ENCODE measurements at places on chromosomes 6 and 20.

DNA sequence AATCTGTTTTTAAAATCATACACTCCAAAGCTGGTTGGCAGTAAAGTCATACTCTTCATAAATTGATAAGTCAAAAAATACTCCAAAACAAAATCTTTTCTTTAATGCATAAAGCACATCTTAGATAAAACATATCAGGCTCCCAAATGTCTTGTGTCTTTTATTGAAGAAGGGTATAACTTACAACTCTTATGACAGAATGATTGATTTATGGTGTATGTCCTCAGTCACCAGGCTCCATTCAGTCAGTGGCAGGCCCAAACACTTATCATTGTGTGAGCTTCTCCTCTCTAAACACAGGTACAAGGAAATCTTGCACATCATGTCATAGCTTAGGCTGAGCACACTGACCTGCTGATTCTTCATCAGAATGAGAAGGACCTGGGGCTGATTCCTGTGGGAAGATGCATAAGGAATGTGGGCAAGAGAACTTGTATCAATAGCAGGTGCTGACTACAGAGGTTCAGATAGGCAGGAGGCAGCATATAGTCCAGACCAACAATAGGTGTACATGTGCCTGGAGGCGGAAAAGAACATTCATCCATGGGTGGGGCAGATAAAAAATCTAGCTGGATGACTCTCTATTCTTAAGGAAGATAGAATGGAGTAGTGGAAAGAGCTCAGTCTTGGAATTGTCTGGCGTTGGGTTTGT lies 1.9 kb downstream of the CALHM5 start:
- peaks cover 16% of the 10 kb centered on the region for H3K4me1 ChIP-seq
- H3K27me3 ChIP-seq: no peaks in the 10 kb centered on the region
- DNase-seq: no peak
- H3K36me3 ChIP-seq: peaks cover 6% of the 10 kb centered on the region
- peak overlapping the region; percentile 77 for H3K27ac ChIP-seq
- H3K4me3 ChIP-seq: peak overlapping the region; percentile 45

DNA sequence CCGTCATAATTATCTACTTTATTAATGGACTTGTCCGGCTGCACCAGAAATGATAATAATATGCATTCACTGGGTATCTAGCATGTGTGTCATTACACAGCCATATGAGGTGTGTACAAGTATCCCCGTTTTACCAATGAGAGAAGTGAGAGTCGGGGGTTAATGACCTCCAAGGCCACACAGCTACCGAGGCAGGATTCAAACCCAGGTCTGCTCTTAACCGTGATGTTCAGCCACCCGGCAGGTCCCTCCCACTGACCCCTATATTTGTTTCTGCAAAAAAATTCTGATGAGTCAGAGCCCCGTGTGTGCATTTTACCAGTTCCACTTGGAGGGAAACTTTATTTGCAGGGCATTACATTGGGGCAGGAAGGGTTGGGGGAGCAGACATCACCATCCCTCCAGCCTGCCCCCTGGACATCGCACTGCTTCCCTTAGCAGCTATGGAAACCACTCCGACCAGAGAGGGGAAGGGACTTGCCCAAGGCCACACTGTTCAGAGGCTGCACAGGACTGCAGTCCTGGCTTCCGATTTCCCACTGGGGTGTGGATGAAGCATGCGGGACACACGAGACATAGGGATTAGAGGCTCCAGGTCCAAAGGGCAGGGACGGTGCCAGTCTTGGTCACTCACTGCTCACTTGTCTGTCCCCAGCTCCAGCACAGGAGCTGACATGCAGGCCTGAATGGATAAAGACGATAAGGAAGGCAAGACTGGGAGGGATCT lies 10.1 kb upstream of the SRC start:
- no peak overlapping the region for H3K4me3 ChIP-seq
- H3K36me3 ChIP-seq: no peaks in the 10 kb centered on the region
- DNase-seq: no peak
- peak overlapping the region; percentile 61 for H3K27ac ChIP-seq
- no peaks in the 10 kb centered on the region for H3K27me3 ChIP-seq

- peaks cover 25% of the 10 kb centered on the region for H3K27me3 ChIP-seq
- H3K4me1 ChIP-seq: no peaks in the 10 kb centered on the region
- no peak for DNase-seq
- H3K4me3 ChIP-seq: no peak overlapping the region
Observed at GRCh38 chr20:24617080-24617432, 147.6 kb downstream of the SYNDIG1 start.

GRCh38 chr6:12229332-12229731 lies 60.8 kb upstream of the EDN1 start:
- H3K27ac ChIP-seq: no peak overlapping the region
- no peak overlapping the region for H3K4me3 ChIP-seq
- peaks cover 17% of the 10 kb centered on the region for H3K4me1 ChIP-seq
- no peaks in the 10 kb centered on the region for H3K36me3 ChIP-seq

DNA sequence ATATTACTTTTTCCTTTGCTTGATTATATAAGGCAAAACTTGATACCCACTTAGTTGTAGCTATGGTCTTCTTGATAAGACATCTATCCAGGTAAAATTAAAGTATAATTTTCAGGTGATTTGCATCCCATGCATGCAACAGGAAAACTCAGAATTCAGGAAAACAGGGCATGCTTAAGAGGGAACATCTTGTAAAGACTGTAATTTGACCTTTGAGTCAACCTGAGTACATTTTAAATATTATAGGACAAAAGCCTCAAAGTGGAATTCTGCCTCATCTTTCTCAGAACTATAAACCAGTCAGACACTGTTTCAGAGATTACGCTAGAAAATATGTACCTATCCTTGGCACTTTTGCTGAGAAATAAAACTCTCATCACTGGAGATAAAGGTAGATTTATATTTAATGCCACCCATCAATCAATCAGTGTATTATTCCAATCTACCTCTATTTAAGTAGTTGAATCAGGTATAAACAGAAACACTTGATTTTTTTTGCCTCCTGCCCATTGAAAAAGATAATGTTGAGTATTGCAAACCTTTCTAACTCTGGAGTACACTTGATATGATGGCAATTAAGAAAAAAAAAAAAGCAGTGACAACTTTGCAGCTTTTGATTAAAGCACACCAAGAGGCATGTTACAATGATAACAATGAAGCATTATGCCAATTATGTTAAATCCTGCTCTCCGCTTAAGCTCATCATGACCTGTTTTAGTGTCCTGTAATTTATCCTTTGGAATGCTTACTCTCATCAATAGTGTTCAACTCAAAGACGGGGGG lies 2.8 kb downstream of the CITED2 start:
- H3K27me3 ChIP-seq: no peaks in the 10 kb centered on the region
- H3K4me1 ChIP-seq: peaks cover 44% of the 10 kb centered on the region
- peak overlapping the region; percentile 99 for H3K27ac ChIP-seq
- H3K4me3 ChIP-seq: peak overlapping the region; percentile 93
- DNase-seq: no peak

DNA sequence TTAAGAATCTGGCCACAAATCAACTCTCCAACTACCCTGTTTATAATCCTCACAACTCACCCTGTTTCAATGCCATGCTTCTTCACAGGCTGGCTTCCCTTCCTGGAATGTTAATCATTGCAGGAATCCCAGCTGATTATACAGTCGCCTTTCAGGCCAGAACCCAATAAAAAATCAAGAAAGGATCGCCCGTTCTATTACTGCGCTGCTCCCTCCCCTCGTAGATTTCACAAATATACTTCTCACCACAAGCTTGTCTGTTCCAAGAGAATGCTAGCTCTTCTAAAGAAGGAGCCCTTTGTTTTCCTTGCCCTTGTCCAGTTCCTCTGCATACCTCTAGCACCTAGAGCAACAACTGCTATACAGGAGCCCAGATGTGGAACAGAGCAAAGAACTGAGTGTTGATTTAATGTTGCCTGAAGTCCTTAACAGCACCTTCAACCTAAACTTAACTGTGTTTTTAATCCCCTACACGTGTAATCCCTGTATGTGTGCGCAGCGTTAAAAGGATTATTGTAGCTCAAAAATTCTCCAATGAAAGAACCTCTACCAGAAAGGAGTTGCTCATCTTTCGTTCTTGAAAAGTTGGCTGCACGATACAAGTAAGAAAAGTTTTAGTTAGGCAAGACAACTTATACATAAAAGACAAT lies 988 bp downstream of the ECHDC1 start:
- peaks cover 67% of the 10 kb centered on the region for H3K4me1 ChIP-seq
- H3K27me3 ChIP-seq: no peaks in the 10 kb centered on the region
- no peaks in the 10 kb centered on the region for H3K36me3 ChIP-seq

- peak overlapping the region; percentile 21 for H3K27ac ChIP-seq
- no peaks in the 10 kb centered on the region for H3K27me3 ChIP-seq
- H3K36me3 ChIP-seq: no peaks in the 10 kb centered on the region
Observed at GRCh38 chr6:110664933-110665332, 150.3 kb downstream of the CDK19 start.

DNA sequence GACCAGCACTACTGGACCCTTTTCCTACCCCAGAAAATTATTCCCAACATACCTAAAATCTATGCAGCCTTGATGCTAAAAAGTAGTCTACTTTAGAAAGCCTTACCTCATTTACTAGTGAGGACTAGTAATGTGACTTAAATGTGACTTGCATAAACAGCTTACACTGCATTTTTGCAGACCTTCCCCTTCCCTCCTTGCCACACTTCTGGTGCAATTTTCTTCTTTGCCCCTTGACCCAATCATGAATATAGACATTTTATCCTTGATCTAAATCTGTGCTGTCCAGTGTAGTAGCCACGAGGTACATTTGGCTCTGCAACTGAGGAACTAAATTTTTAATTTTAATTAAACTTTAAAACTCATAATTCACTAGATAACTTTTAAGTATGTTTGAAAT lies 7.0 kb upstream of the ZKSCAN8 start:
- H3K27me3 ChIP-seq: no peaks in the 10 kb centered on the region
- DNase-seq: no peak
- peaks cover 12% of the 10 kb centered on the region for H3K36me3 ChIP-seq
- peaks cover 42% of the 10 kb centered on the region for H3K4me1 ChIP-seq

DNA sequence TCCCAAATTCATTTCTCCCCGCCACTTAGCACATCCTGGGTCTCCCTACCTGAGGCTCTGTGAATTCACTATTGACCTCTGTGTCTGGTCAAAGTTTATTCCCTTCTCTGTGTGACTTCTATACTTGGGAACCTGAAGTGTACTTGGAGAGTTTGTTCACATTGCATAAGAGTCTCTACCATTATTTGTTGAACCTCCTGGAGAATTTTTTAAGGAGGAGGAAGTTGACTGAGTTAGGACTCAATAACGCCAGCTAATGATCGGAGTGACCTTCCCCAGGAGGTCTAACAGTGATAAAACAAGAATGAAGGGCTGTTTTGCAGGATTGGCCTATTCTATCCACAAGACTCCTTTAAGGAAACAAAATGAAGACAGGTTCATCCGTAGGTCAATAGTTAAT lies 23.6 kb downstream of the STMND1 start:
- H3K27ac ChIP-seq: no peak overlapping the region
- no peak for DNase-seq
- H3K4me1 ChIP-seq: no peaks in the 10 kb centered on the region

DNA sequence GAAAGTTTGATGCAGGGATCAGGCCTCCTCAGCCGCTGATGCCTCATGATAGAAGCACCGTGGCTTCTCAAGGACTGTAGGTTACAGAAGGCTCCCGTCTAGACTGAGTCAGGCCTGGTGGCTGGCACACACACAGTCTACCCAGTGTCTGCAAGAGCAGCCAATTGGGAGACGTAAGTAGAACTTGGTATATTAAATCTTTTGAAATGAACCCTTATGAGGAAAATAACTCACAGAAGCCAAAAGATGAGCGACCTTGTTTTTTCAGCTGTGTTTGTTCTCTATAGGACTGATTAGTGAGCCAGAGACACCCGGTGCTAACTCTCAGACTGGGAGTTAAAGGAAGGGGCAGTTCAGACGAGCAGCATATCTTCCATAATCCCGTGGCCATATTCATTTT lies 5.9 kb upstream of the PDE10A start:
- DNase-seq: no peak
- H3K27ac ChIP-seq: no peak overlapping the region
- no peak overlapping the region for H3K4me3 ChIP-seq

DNA sequence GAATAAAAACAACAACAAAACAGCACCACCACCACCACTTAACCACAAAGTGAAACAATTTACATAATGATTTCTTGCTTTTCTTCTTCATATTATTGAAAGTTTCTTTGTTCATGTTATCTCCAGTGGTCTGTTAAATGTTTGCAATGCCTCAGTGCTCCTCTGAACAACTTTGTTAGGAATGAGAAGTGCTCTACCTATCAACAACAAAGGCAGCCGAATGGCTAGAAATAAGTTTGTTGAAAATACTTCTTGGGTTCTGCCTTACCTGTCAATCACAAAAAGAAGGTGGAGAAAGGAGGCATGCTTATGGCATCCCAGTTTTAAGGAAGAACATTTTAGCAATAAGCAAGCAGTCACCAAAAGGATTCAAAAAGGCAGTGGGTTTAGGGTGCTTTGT lies 490.2 kb downstream of the PRKN start:
- H3K4me1 ChIP-seq: no peaks in the 10 kb centered on the region
- H3K27me3 ChIP-seq: no peaks in the 10 kb centered on the region
- H3K27ac ChIP-seq: no peak overlapping the region
- DNase-seq: no peak

DNA sequence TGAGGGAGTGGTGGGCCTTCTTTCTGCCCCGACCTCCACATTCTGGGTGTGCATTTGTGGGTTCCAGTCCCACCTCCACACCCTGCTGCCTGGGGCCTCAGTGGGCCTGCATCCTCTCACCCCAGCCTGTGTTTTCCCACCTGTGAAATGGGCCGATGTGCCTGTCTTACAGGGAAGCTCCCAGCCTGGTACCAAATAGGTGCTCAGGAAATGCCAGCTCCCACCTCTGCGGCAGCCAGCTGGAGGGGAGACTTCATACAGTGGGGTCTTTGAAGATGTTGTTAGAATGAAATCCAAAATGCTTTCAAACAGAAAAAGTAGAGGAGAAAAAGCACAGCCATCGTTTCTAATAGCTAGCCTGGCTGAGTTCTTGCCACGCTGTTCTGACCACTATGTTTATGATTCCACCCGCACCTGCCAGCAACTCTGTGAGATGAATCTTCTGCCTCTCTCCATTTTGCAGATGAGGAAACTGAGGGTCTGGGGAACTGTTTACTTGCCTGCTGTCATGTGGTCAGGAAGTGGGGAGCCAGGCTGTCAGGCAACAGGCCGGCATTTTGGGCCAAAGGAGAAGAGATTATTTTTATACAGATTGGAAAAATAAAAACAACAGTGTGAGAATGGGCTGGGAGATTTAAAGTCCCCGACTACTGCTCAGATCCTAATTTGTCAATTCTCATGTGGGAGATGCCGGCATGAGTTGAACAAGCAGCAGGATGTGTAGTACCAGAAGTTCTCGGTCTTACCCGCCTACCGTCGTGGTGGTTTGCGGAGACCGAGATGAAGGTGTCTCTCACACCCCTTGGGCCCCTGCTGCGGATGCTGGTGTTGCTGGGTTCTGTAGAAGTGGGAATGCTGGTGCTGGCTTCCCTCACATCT lies 4.6 kb downstream of the TMEM181 start:
- H3K27me3 ChIP-seq: no peaks in the 10 kb centered on the region
- no peak overlapping the region for H3K4me3 ChIP-seq
- no peak overlapping the region for H3K27ac ChIP-seq
- H3K4me1 ChIP-seq: peaks cover 46% of the 10 kb centered on the region
- no peak for DNase-seq

GRCh38 chr6:82348130-82348529 lies 15.5 kb upstream of the TPBG start:
- H3K27me3 ChIP-seq: no peaks in the 10 kb centered on the region
- DNase-seq: no peak
- no peak overlapping the region for H3K4me3 ChIP-seq
- H3K4me1 ChIP-seq: no peaks in the 10 kb centered on the region

All from lower lobe of right lung (tissue), 2 donors.